ENCODE measurements at places on chromosomes 3 and 15. TPM values are rescaled to one million over a fixed set of nuclear protein-coding genes. Genes with fewer than 3 reads are reported as not detected.
A peak's percentile ranks its signal among the peaks of the same experiment; 100 is the strongest.

Gene KLHDC8B
- 12.5 TPM for total RNA-seq

DNA sequence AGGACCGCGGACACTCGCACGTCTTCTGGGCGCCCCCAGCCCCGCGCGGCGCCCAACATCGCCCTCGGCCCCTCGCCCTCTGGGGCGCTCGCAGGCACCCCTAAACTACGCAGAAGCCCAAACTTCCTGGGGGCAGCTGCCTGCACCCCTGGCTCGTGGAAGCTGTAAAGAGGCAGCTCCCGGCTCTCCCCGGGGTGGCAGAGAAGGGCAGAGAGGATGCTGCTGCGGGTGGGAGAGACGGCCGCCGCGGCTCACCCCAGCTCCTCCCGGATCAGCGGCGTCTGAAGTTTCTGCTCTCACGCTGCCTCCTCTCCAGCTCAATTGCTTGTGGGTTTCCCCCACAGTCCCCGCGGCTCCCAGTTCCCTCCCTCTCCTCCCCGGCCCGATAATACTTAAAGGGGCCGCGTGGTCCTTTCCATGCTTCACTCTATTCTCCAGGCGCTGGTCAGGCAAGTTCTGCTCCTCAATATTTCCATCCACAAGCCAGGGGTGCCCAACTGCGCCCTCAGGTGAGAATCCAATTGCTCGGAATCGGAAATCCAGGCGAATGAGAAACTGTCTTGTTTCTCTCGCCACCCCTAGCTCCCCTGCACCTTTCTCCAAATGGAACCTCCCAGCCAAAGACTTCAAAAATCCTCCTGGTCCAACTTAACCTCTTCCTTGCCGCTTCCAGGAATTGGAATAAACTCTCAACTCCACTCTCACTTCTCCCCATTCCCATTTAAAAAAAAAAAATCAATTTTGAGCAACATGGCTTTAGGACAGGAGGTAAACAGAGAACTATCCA is 748.5 kb downstream of the ROBO1 start:
- peak; percentile 67 for DNase-seq

GRCh38 chr3:57120040-57120439 is 45.1 kb downstream of the IL17RD start:
- no peak for DNase-seq

Gene ZNF280D
- 29.8 TPM for total RNA-seq

DNA sequence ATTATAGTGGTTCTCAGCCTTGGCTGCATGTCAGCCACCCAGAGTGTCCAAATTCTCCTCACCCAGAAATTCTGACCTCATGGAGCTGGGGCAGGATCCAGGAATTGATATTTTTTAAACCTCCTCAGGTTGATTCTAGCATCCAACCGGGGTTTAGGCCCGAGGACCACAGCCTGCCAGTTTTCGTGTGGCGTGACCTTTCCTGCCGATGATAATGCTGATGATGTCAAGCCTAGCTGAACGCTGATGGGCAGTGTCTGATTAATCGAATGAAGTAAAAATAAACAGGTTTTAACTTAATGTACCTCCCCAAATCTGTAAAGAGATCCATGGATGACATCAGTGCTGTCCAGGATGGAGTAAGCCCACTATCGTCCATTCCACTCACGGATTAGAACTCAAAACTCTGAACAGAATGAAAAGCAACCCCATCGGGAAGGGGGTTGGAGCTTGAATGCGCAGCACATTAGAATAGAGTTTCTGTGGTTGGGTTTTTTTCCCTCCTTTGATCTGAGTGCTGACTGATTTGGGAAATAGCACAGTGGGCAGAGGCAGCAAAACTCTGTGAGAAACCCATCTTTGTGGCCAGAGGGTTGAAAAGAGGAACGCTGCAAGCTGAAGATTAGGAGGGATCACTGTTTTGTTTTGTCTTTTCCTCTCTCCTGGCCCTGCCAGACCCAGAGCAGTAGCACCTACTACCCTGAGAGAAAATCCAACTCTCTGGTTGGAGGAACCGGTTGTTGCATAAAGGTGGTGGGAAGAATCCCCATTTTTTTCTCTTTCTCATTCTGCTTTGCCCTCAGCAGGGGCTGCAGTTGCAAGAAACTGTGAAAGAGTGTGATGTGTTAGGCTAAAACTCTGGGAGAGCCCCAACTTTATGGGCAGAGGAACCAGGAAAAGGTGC is 153.9 kb downstream of the APBA2 start:
- no peak for DNase-seq

DNA sequence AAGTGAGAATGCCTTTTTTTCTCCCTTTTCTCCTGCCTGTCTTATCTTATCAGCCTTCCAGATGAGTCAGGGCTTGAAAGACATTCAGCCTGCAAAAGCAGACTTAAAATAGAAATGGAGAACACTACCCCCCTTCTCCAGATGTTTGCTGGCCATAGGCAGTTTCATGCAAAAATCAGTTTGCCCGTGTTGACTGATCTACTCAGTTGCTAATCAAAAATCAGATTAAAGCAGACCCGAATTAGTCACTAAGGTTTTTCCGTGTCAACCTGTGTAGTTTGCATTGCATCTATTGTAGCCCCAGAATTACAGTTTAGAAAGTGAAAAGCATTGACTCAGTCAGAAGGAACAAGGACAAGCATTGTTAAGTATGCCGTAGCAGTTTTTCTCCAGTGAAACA is 56.2 kb downstream of the IL5RA start:
- DNase-seq: no peak

- DNase-seq: no peak
These were observed 79.6 kb downstream of the CPN2 start for GRCh38 chr3:194271460-194272035.

GRCh38 chr3:30974071-30974470 is 79.6 kb upstream of the GADL1 start:
- DNase-seq: no peak

GRCh38 chr15:55108448-55108847 is 88.3 kb downstream of the RSL24D1 start:
- no peak for DNase-seq

GRCh38 chr3:48848816-48849515 is 1.3 kb upstream of the PRKAR2A start:
- DNase-seq: peak; percentile 22

DNA sequence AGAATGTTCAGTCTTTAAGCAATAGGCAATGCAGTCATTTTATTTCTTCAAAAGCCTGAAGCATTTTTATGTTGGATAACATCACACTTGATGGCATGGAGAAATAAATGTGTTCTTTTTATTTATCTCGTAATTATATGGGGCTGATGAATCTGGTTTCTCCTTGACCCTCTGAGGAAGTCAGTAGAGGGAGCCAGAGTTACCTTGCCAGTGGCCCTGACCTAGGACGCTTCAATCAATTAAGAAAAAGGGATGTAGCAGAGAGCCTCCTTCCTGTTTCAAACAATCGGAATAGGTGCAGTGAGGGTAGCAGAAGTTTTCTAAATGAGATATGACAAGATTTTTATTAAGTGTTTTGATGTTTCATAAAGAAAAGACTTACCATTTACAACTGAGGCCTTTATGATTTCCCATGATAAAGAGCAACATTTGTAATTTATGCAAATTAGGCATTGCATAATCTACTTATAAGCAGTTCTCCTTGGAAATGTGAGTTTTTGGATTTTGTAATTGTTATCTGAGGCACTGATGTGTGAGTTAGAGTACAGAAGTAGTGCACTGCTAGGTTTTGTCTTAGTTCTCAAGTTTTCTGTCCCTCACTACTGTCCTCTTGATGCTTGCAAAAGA is 129.1 kb downstream of the RAP2B start:
- no peak for DNase-seq

Gene CCR5
- total RNA-seq: 0.55 TPM

GRCh38 chr3:195727606-195728195 is 6.9 kb downstream of the MUC20 start:
- DNase-seq: peak; percentile 64

DNA sequence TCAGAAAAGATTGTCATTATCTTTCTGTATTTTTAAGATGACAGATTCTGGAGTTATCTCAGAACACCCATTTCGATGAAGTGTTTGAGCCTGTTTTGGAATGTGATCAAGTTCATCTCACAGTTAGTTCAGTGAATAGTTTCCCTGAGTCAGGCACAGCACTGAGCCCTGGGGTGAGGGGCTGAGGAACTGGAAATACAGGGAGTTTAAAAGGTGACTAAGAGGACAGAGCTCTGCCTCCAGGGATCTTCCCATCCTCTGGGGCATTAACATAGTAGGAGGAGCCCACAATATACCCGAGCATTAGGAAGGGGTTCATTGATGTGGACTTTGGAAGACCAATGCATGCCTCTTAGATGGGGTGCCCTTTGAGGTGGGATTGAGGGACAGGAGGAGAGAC is 355.1 kb downstream of the CLSTN2 start:
- no peak for DNase-seq

Gene C3orf22
- not detected for total RNA-seq

DNA sequence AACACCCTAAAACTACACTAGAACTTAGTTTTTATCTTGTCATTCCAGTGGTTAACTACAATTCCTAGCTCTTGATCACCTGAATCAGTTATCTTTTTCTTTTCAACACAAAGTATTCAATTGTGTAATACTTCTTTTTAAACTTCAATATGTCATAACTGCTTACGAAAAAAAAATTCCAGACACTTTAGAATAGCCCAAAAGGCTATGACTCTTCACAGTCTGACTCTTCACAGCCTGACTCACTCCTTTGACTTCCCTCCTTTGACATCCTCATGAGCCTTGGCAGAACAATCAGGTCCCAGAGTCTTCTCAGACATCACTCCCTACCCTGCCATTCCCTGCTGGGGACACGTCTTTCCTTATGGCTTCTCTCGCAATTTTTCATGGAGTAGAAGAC is 727.1 kb downstream of the ROBO1 start:
- no peak for DNase-seq

Data from left colon (tissue), 2 donors.